ENCODE measurements at places on chromosomes 13 and 19. TPM values are rescaled to one million over a fixed set of nuclear protein-coding genes. Genes with fewer than 3 reads are reported as not detected.

GRCh38 chr19:16419669-16420335, 52.0 kb downstream of the EPS15L1 start:
- peaks cover 89% of the 10 kb centered on the region for H3K36me3 ChIP-seq
- H3K4me1 ChIP-seq = peaks cover 23% of the 10 kb centered on the region
- no peaks in the 10 kb centered on the region for H3K27me3 ChIP-seq

The APLP1 gene
- 11.1 TPM for total RNA-seq

The VSTM2B gene
- total RNA-seq = not detected

DNA sequence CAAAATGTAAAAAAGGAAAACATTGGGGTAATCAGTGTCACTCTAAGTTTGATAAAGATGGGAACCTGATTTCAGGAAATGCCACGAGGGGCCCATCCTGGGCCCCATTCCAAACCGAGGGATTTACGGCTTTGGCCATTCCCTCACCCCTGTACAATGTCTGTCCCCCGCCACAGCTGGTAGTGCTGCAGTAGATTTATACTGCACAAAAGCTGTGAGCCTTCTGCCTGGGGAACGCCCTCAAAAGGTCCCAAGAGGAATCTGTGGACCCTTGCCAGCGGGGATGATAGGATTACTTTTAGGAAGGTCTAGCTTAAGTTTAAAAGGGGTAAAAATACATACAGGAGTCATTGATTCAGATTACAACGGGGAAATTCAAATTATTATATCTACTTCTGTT, 173.4 kb upstream of the SGCG start:
- no peak for DNase-seq
- H3K27ac ChIP-seq = no peak overlapping the region
- no peaks in the 10 kb centered on the region for H3K36me3 ChIP-seq
- no peaks in the 10 kb centered on the region for H3K27me3 ChIP-seq
- H3K4me3 ChIP-seq = no peak overlapping the region

The ERF gene
- 32.6 TPM for total RNA-seq

The CALR3 gene
- not detected for total RNA-seq

The JAK3 gene
- 5.4 TPM for total RNA-seq

GRCh38 chr13:28106976-28107375, 6.6 kb upstream of the FLT3 start:
- no peak overlapping the region for H3K4me3 ChIP-seq
- H3K4me1 ChIP-seq = no peaks in the 10 kb centered on the region
- H3K27me3 ChIP-seq = no peaks in the 10 kb centered on the region
- DNase-seq = no peak
- no peak overlapping the region for H3K27ac ChIP-seq
- H3K36me3 ChIP-seq = no peaks in the 10 kb centered on the region

- peaks cover 11% of the 10 kb centered on the region for H3K4me1 ChIP-seq
- H3K4me3 ChIP-seq = no peak overlapping the region
- no peaks in the 10 kb centered on the region for H3K27me3 ChIP-seq
- H3K36me3 ChIP-seq = 0 out of 2 replicates have a peak, but pooled peaks cover 4% of the 10 kb centered on the region
These were observed 1.4 kb upstream of the RBM26 start for GRCh38 chr13:79407349-79407979.

DNA sequence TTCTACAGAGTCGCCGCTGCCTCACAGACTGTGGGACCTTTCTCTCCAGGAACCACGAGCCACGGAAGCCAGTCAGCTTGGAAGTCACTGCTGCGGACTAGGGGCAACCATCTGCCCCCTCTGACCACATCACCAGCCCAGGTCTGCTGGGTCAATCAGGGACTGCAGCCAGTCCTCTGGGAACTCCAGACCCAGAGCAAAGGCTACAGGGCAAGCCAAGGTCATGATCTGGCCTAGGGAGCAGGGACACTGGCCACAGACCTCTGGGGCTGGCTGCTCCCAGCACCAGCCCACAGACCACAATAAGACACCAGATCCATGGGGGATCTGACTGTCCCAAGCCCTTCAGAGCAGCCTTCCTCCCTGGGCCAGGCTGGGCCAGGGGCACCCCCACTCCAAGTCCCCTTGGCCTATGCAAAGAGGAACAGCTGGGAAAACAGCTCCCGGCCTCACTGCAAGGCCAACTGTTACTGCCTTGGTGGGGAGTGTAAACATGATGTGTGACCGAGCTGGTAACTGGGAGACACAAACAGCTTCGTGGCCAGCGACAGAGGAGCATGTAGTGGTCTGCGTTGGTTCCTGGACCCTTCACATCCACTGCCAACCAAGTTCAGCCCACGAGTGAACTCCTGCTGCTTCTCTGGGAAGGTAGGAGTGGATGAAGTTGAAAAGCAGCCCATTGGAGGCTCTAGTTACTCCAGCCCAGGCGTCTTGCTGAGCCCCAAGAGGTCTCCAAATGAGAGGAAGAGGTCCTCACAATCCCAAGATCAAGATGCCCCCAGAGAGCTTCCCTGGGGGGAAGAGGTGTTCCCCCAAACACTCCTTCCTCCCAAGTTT, 1.5 kb downstream of the AKT2 start:
- H3K27me3 ChIP-seq = no peaks in the 10 kb centered on the region
- H3K4me3 ChIP-seq = peak overlapping the region; percentile 84
- DNase-seq = no peak
- no peak overlapping the region for H3K27ac ChIP-seq
- peaks cover 9% of the 10 kb centered on the region for H3K36me3 ChIP-seq

- no peak overlapping the region for H3K4me3 ChIP-seq
- DNase-seq = no peak
- H3K36me3 ChIP-seq = no peaks in the 10 kb centered on the region
- H3K27me3 ChIP-seq = no peaks in the 10 kb centered on the region
- no peak overlapping the region for H3K27ac ChIP-seq
- H3K4me1 ChIP-seq = peaks cover 12% of the 10 kb centered on the region
These were observed 4.2 kb downstream of the CEACAM19 start for GRCh38 chr19:44675521-44675920.

- H3K27ac ChIP-seq = no peak overlapping the region
- H3K4me3 ChIP-seq = no peak overlapping the region
- no peaks in the 10 kb centered on the region for H3K27me3 ChIP-seq
These were observed 491.8 kb downstream of the DIAPH3 start for GRCh38 chr13:59671881-59672280.

- no peak overlapping the region for H3K27ac ChIP-seq
- no peak for DNase-seq
- no peaks in the 10 kb centered on the region for H3K27me3 ChIP-seq
These were observed 3.6 kb downstream of the FCHO1 start for GRCh38 chr19:17754634-17755442.

- H3K4me3 ChIP-seq = peak overlapping the region; percentile 44
- H3K27ac ChIP-seq = peak overlapping the region; percentile 74
- no peak for DNase-seq
- no peaks in the 10 kb centered on the region for H3K27me3 ChIP-seq
- H3K36me3 ChIP-seq = peaks cover 24% of the 10 kb centered on the region
- peaks cover 31% of the 10 kb centered on the region for H3K4me1 ChIP-seq
These were observed 2.3 kb downstream of the PRKD2 start for GRCh38 chr19:46714444-46715106.

DNA sequence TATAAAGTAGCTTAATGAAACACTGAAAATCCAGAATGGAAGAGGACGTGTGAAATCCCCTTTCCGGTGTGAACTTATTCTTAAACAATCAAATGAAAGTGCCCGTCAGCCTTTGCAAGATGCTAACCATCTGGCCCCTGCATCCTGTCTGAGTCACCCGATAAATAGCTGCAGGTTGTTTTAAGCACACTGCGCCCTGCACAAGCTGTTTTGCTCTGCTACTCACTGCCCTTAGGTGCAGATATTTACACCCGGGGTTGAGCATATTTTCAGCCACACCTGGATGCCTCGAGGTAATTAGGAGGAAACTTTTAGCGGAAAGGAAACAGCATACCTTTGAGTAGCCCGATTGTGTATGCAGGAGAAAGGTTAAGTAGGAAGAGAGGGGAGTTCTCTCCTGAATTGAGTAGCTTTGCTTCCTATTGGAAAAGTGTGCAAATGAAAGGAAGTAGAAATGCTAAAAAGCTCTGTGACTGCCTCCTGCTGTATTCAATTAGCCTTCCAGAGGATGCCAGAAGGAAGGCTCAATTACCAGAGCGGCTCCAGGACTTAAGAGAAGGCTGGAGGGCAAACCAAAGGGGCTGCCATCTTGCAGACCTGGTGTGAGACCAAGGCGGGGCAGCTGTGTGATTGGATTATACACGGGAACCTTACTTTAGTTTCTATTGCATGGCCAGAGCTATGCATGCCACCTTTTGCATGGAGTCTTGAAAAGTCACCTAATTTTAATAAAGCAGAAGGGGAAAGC, 42.5 kb downstream of the IRS2 start:
- H3K27ac ChIP-seq = no peak overlapping the region
- H3K36me3 ChIP-seq = no peaks in the 10 kb centered on the region
- peaks cover 16% of the 10 kb centered on the region for H3K4me1 ChIP-seq
- no peak overlapping the region for H3K4me3 ChIP-seq

GRCh38 chr13:112885782-112886268, 83.2 kb upstream of the MCF2L start:
- no peak overlapping the region for H3K4me3 ChIP-seq
- no peaks in the 10 kb centered on the region for H3K36me3 ChIP-seq
- peak; percentile 39 for DNase-seq
- no peak overlapping the region for H3K27ac ChIP-seq
- H3K4me1 ChIP-seq = peaks cover 6% of the 10 kb centered on the region

- H3K27ac ChIP-seq = no peak within 1 kb of the TSS
- no peaks in the 10 kb centered on the region for H3K27me3 ChIP-seq
- no peaks in the 10 kb centered on the region for H3K36me3 ChIP-seq
- DNase-seq = no peak
- H3K4me3 ChIP-seq = no peak within 1 kb of the TSS
These were observed at the start of gene ZSCAN1 for GRCh38 chr19:58033741-58034476. TSS of gene ZSCAN1 (plus strand) at chr19:58034025. CDS start at chr19:58037837, 3,812 bp downstream.

The C3 gene
- not detected for total RNA-seq

All from SJSA1 (cell line).